ENCODE measurements at places on chromosomes 1 and 21. TPM values are rescaled to one million over a fixed set of nuclear protein-coding genes. Genes with fewer than 3 reads are reported as not detected.

- peaks cover 36% of the 10 kb centered on the region for H3K4me1 ChIP-seq
- no peak overlapping the region for H3K4me3 ChIP-seq
- H3K27me3 ChIP-seq, result peaks cover 7% of the 10 kb centered on the region
- H3K36me3 ChIP-seq, result no peaks in the 10 kb centered on the region
- no peak overlapping the region for H3K27ac ChIP-seq
Measured at GRCh38 chr1:27529704-27530018, 39.7 kb upstream of the WASF2 start.

Gene LRRC8B
- polyA plus RNA-seq, result 7.5 TPM

DNA sequence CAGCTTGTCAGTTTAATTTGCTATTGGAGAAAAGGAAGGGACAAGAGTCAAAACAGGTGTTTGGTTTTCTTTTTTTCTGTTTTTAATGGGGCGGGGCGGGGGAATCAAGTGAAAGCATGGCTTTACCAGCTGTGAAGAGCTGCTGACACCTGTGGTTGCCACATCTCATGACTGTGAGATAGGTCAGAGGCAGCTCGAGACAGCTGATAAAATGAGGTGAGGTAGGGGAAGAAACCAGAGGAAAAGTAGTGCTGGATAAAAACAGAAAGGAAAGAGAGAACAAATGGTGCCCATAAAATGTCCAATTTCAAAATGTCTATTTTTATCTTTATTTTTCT is 272.3 kb downstream of the NEGR1 start:
- H3K36me3 ChIP-seq, result no peaks in the 10 kb centered on the region
- no peaks in the 10 kb centered on the region for H3K27me3 ChIP-seq
- DNase-seq, result peak; percentile 9

- H3K36me3 ChIP-seq, result no peaks in the 10 kb centered on the region
- no peaks in the 10 kb centered on the region for H3K4me1 ChIP-seq
- no peak for DNase-seq
Measured at GRCh38 chr1:181406989-181407388, 76.3 kb upstream of the CACNA1E start.

GRCh38 chr1:41626146-41626545 is 141.7 kb upstream of the EDN2 start:
- H3K4me3 ChIP-seq, result no peak overlapping the region
- no peak overlapping the region for H3K27ac ChIP-seq
- no peaks in the 10 kb centered on the region for H3K4me1 ChIP-seq
- DNase-seq, result no peak
- no peaks in the 10 kb centered on the region for H3K36me3 ChIP-seq

DNA sequence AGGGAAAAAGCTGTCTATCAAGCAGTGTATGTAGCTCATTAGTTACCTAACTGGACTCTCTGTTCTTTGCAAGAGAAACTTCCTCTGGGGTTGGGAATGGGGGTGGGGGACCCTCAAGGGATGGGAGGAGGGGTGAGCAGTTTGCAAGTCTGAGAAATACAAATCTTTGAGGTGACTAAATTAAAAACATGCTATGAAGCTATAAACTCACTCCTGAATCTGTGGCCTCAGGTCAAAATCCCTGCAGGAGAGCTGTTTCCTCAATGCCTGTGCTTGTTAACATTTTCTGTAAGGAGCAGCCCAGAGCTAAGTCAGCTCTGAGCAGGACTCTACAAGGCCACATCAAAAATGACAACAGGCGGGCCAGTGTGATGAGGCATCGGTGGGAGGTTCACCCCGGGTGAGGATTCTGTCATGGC is 32.8 kb upstream of the PTPRC start:
- H3K4me1 ChIP-seq, result peaks cover 16% of the 10 kb centered on the region
- DNase-seq, result peak; percentile 1
- H3K27ac ChIP-seq, result no peak overlapping the region

Gene SPATA17
- polyA plus RNA-seq, result 1.2 TPM

Gene TTLL7
- polyA plus RNA-seq, result 5.1 TPM

- no peaks in the 10 kb centered on the region for H3K27me3 ChIP-seq
- H3K4me1 ChIP-seq, result no peaks in the 10 kb centered on the region
- H3K4me3 ChIP-seq, result no peak overlapping the region
- no peaks in the 10 kb centered on the region for H3K36me3 ChIP-seq
Measured at GRCh38 chr1:99786751-99787501, 20.5 kb upstream of the FRRS1 start.

Gene C1orf87
- 0.21 TPM for polyA plus RNA-seq

Gene AMY1A
- polyA plus RNA-seq, result not detected

DNA sequence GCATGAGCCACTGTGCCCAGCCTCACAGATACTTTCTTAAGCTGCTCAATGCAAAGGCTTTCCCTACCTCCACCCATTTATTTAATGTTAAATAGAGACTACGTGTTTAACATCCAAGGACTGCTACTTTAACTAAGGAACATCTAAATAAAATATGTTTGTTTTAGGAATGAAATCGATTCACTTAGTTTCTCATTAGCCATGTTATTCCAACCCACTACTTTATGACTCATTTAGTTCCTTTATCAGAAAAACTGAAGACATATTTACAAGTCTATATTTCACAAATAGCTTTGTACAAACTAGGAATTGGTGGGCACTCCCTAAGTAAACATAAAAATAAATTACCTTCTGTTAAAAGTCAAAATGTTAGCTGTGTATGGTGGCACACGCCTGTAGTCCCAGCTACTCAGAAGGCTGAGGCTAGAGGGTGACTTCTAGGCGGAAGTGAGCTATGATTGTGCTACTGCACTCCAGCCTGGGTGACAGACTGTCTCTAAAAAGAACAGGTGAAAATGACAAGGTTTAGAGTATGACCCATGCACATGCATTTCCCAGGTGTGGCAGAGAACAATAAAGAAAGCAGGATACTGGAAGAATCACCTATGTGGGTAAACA is 39.9 kb upstream of the AK4 start:
- no peaks in the 10 kb centered on the region for H3K27me3 ChIP-seq
- DNase-seq, result no peak
- no peaks in the 10 kb centered on the region for H3K36me3 ChIP-seq

DNA sequence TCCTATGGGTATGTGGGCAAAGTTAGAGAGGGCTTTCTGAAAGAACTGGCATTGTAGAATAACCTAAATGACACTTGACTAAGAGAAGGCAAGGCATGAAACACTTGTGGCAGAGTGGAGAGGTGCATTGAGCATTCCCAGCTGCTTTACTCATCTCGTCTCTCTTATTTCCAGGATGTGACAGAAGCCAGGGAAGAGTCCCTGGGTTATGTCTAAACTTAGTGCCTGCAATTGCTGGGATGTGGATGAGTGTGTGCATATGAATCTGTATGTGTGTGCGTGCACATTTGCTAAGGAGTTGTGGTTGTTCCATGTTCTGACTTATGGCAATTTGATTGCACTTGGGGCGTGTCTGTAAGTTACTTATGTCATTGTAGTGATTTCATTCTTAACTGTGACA is 1326.5 kb upstream of the B3GALT2 start:
- H3K27me3 ChIP-seq, result no peaks in the 10 kb centered on the region
- no peak overlapping the region for H3K4me3 ChIP-seq
- DNase-seq, result no peak
- H3K4me1 ChIP-seq, result peaks cover 5% of the 10 kb centered on the region

All from GM23338 (cell line).